ENCODE measurements at places on chromosomes 2 and 18.

DNA sequence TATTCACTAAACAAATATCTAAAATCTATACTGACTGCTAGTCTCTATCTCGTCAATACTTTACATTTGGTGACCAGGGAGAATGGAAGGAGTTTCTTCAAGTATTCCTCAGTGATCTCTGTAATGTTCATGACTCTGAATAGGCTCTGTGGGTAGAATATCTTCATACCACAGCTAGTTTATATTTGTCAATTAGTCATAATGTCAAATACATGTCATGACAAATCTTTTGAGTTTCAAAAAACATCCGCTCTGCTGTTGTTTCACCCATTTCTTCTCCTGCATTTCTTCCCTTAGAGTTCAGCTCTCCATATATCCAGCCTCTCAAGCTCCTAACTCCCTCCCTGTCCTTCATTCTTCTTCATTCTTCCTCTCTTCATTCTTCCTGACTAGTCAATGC, 206.5 kb upstream of the FANCL start:
- DNase-seq = no peak

- no peak for DNase-seq
These were observed 381.5 kb downstream of the NRXN1 start for GRCh38 chr2:50650403-50650810.

DNA sequence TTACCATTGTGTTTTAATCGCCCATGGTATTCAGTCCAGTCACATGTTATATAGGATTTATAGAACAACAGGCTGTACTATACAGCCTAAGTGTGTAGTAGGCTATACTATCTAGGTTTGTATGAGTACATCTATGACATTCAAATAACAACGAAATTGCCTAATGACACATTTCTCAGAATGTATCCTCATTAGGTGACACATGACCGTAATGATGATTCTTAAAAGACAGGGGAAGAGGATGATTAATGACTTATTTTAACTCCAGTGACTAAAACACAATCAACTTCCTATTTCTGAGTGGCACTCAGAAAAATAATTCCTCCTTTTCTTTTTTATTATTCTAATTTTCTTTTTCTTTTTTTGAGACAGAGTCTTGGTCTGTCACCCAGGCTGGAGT, 63.0 kb upstream of the ACSL3 start:
- DNase-seq = no peak

- no peak for DNase-seq
These were observed 10.4 kb upstream of the FSHR start for GRCh38 chr2:49164729-49165128.

GRCh38 chr2:70767079-70767698, 811 bp downstream of the ADD2 start:
- no peak for DNase-seq

DNA sequence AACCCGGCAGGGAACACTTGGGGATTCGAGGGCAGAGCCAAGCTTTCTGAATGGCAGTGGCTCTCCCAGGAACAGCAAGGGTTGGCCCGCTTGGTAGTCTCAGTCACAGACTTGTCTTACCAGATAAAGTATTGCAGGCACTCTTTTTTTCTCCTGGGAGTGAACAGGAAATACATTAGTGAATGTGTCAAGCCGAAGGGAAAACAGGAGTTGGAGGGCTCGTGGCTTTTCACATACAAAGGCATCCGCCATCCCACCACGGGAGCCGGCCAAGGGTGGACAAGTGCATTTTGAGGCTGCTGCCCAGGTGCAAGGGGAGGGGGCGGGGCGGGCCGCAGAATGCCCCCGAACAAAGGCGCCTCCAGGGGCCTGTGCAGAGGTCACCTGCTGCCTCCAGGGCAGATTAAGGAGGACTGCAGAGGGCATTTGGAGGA, 163.3 kb upstream of the SIX3 start:
- no peak for DNase-seq

DNA sequence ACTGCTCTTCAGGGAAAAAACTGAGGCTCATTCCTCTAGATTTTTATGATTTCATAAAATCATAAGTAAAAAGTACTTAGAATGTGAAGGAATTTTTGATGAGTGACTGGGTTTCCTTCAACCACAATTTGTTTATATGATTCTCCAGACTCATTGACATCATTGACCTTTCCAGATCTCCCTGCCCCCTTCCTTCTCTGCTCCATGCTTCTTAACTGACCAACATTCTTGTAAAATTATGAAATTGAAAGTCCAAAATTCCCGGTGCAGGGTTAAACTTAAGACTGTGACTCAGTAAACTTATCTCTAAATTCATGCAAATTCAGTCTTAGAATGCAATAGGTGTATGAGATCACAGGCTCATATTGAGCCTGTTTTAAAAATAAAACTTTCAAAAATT, 648.9 kb downstream of the TDRD15 start:
- DNase-seq = no peak

GRCh38 chr18:38923540-38923939, 1357.9 kb upstream of the CELF4 start:
- DNase-seq = no peak

DNA sequence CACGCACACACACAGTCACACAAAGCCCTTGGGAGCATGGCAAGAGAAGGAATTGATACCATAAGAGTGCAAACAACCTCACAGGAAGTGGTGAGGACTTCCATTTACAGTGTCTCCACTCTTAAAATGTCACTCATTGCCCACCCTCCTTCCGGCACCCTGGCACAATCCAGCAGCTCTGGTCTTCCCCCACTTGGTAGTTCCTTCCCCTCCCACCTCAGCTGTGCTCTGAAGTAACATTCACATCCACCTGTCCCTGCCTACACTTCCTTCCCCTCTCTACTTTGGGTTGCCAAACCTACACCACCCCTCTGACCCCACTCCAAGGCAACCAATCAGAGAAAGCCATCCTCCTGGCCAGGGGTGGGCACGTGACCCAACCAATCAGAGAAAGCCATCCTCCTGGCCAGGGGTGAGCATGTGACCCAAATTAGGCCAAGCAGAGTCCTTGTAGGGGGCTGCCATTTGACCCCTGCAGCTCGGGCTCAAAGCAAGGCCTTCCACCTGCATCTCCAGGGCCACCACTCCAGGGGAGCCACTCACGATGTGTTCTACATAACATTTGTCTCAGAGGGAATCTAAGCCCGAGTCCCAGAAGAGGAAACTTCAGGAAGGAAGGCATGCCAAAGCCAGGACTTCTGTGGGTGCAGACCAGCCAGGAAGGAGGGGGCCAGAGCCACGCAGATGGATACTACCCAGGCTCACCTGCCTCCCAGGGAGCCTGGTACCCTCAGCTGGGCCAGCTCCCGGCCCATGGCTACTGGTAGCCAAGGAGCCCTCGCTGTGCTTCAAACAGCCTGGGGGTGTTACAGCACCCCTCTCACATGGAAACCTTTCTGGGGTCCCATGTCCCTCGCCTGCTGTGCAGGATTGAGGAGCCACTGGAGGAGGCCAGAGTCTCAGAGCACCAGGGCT, 21.2 kb downstream of the CYP26B1 start:
- no peak for DNase-seq

- DNase-seq = no peak
These were observed 207.4 kb downstream of the FHOD3 start for GRCh38 chr18:36504928-36505327.

- DNase-seq = no peak
These were observed 104.2 kb downstream of the SPTBN1 start for GRCh38 chr2:54560146-54560881.

GRCh38 chr2:110755491-110756078, 23.2 kb downstream of the ACOXL start:
- DNase-seq = no peak

DNA sequence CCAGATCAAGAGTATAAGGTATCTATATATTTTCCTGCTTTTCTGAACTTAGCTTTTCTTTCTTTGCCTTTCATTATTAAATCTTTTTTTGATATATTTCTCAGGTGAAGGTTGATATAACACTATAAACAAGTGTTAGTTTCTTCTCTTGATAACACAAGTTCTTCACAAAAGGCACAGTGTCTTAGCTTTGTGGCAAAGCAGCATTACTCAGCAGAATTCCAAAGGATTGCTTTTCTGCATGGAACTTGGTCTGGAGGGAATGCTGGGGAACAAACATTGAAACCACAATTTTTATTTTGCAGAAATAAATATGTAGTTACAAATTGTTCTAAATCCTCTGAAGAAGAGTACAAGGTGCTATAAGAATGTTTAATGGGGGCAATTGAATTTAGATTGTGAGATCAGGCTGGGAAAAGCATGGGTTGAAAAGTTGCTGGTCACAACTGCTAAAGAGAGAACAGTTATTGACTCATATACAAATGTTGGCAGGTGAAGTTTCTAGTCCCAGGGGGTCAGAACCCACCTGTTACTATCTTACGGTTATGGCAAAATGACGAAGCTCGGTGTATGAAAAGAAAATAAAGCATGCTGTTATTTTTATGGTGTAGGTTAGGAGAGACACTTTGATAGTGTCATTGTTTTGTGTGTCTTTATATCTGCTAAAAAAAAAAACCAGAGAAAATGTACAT, 68.2 kb downstream of the UBR3 start:
- DNase-seq = no peak

DNA sequence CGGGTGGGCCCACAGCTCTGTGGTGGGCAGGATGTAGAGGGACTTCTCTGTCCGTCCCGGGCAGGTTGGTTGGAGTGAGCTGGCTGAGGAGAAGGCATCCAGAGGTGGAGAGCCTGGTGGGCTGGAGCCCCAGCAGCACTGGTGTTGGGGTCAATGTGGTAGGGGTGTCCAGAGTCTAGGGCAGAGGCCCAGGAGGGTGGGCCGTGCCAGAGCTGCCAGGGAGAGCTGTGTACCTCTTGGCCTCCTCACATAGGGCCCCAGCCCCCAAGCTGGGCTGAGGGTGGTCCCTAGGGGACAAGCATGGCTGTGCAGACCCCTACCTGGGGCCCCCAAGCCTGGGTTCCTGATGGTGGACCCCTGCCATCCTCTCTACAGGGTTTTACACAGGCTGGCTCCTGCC, 16.0 kb downstream of the ANO7 start:
- DNase-seq = no peak
